Mesangial cell (primary cell): ENCODE measurements at places on chromosomes 4 and X. TPM values are rescaled to one million over a fixed set of nuclear protein-coding genes. Genes with fewer than 3 reads are reported as not detected.

QDPR gene
- 15.3 and 17.0 TPM in 2 replicates for total RNA-seq

CLIC2 gene
- not detected in 2 replicates for total RNA-seq

TCEAL6 gene
- not detected in 2 replicates for total RNA-seq

TKTL2 gene
- total RNA-seq: not detected in 2 replicates

KIT gene
- total RNA-seq: 0.38 and 0.49 TPM in 2 replicates

GC gene
- total RNA-seq: not detected in 2 replicates

CXorf49 gene
- not detected in 2 replicates for total RNA-seq

MTTP gene
- 0.13 TPM in 1 of 2 replicates, not detected in the other for total RNA-seq

CISD2 gene
- 11.7 and 14.7 TPM in 2 replicates for total RNA-seq

CPZ gene
- 0.49 and 1.6 TPM in 2 replicates for total RNA-seq

MRFAP1L1 gene
- 19.5 and 21.5 TPM in 2 replicates for total RNA-seq

VEGFD gene
- not detected in 2 replicates for total RNA-seq

TCEAL3 gene
- 5.1 and 6.4 TPM in 2 replicates for total RNA-seq

ARHGAP6 gene
- 0.65 and 7.5 TPM in 2 replicates for total RNA-seq

NSUN7 gene
- total RNA-seq: 6.0 and 8.4 TPM in 2 replicates

ARMCX4 gene
- 2.0 and 2.7 TPM in 2 replicates for total RNA-seq

NSG1 gene
- 0.65 and 1.5 TPM in 2 replicates for total RNA-seq

TMEM271 gene
- not detected in 2 replicates for total RNA-seq

PAGE4 gene
- not detected in 2 replicates for total RNA-seq

GYG2 gene
- 2.0 and 4.9 TPM in 2 replicates for total RNA-seq

ADRA2C gene
- 0.13 TPM in 1 of 2 replicates, not detected in the other for total RNA-seq

GLOD5 gene
- not detected in 2 replicates for total RNA-seq

PCSK1N gene
- total RNA-seq: 9.5 and 32.6 TPM in 2 replicates

AFM gene
- not detected in 2 replicates for total RNA-seq

CLDN22 gene
- under 0.01 TPM in 1 of 2 replicates, not detected in the other for total RNA-seq

GUCY1B1 gene
- total RNA-seq: 4.7 and 23.7 TPM in 2 replicates

MAGEB2 gene
- not detected in 2 replicates for total RNA-seq

MMAA gene
- 2.4 and 6.8 TPM in 2 replicates for total RNA-seq

SPANXD gene
- not detected in 2 replicates for total RNA-seq

MBNL3 gene
- total RNA-seq: 1.9 and 6.4 TPM in 2 replicates

SPANXA2 gene
- total RNA-seq: not detected in 2 replicates

HPRT1 gene
- total RNA-seq: 6.1 and 15.3 TPM in 2 replicates

DGKQ gene
- 10.8 and 14.3 TPM in 2 replicates for total RNA-seq

PHEX gene
- total RNA-seq: under 0.01 and 0.33 TPM in 2 replicates

ATP1B4 gene
- not detected in 2 replicates for total RNA-seq

IGFBP7 gene
- total RNA-seq: 625 and 2,058 TPM in 2 replicates

ZNF630 gene
- 0.33 and 1.0 TPM in 2 replicates for total RNA-seq

CCKAR gene
- 0.33 TPM in 1 of 2 replicates, not detected in the other for total RNA-seq

P2RY10 gene
- total RNA-seq: not detected in 2 replicates

CXCL8 gene
- 0.76 and 2.1 TPM in 2 replicates for total RNA-seq

SH3TC1 gene
- total RNA-seq: 12.4 and 22.2 TPM in 2 replicates

CNKSR2 gene
- 1.3 and 2.3 TPM in 2 replicates for total RNA-seq

NXF2 gene
- not detected in 2 replicates for total RNA-seq

ODAPH gene
- total RNA-seq: 0.38 and 2.1 TPM in 2 replicates

MAGEA1 gene
- not detected in 2 replicates for total RNA-seq

SPARCL1 gene
- not detected in 2 replicates for total RNA-seq

PHKA1 gene
- 4.9 and 6.0 TPM in 2 replicates for total RNA-seq

PGAM4 gene
- not detected in 2 replicates for total RNA-seq

L1CAM gene
- total RNA-seq: 15.6 and 37.3 TPM in 2 replicates

MAGEE2 gene
- not detected in 2 replicates for total RNA-seq

ARX gene
- total RNA-seq: not detected in 2 replicates

IQCM gene
- 0.51 TPM in 1 of 2 replicates, not detected in the other for total RNA-seq

GPR143 gene
- 27.1 and 33.6 TPM in 2 replicates for total RNA-seq

TMSB15A gene
- total RNA-seq: 5.3 and 19.9 TPM in 2 replicates

POF1B gene
- not detected in 2 replicates for total RNA-seq

RHOXF2 gene
- not detected in 2 replicates for total RNA-seq

SOX3 gene
- not detected in 2 replicates for total RNA-seq

SLC10A4 gene
- 0.25 TPM in 1 of 2 replicates, not detected in the other for total RNA-seq
